Gastroesophageal sphincter (tissue), 4 donors: ENCODE measurements at places on chromosomes 2 and 18.

DNA sequence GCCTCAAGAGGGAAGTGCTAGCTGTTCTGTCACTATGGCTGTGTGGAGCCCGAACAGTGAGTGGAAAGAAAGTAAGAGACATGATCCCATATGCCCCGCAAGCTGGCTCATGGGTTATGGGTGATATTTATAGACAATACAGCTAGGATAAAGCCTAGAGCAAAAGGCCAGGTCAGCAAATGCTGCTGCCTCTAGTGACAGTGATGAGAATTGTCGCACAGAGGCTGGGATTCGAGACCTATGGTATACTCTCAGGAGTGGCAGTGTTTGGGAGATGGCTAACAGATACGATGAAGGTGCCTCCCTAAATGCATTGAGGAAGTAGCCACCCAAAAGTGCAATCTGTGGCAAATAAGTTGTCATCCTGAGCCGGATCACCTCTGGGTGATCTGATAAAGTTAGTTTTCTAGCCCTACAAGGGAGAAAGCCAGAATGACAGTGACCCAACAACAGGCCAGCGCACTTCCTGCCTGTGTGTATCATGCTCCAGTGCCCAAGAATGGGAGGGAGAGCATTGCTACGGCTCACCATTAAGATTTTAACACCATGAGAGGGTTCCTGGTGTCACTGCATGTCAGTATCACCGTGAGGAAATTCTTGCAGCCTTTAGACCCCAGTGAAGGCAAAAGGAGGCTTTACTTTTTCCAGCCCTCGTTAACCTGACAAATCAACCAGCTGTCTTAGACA lies 92.2 kb upstream of the TGFA start:
- ATAC-seq, result no peak

- ATAC-seq, result no peak
These were observed 229.1 kb downstream of the PHLPP1 start for GRCh38 chr18:62944454-62944853.

- ATAC-seq, result no peak
These were observed 247.0 kb downstream of the TMX3 start for GRCh38 chr18:68467957-68468356.

- no peak for ATAC-seq
These were observed 22.3 kb upstream of the CAVIN2 start for GRCh38 chr2:191869178-191869577.

DNA sequence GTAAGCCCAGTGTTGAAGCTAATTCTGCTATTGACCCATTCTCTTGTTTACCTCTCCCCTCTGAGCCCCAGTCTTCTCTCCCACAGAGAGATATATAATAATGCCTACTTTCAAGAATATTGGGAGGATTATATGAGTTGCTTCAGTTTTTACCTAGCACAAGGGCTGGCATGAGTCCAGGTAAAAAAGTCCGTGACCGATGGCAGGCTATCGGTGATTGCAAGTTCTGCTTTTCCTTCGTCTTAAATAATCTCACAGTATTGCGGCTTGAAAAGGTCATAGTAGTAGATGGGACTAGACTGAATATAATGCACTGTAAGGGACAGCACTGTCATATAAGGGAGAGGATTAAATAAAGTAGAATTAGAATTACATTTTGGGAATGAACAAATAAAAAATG lies 77.6 kb downstream of the KIF5C start:
- ATAC-seq, result no peak

GRCh38 chr2:37816686-37817085 lies 108.4 kb upstream of the RMDN2 start:
- ATAC-seq, result no peak

DNA sequence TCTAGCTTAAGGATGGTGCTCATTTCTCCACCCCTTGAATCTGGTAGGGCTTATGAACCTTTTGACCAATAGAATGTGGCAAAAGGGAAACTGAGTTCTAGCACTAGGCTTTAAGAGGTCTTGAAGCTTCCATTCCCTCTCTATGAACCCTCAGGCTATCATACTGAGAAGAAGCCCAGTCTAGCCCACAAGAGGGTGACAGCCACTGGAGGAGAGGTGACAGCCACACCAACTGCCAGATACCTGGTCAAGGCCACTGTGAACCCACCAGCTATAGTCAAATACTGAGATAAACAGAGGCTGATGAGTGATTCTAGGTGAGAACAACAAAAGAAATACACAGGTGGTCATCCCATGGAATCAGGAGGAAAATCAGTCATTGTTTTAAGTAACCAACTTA lies 37.6 kb downstream of the NCKAP5 start:
- ATAC-seq, result no peak
